ENCODE measurements at places on chromosomes 4 and X. TPM values are rescaled to one million over a fixed set of nuclear protein-coding genes. Genes with fewer than 3 reads are reported as not detected.

Gene EXOC1L
- not detected for total RNA-seq

Gene CTAG1A
- 0.54 TPM for total RNA-seq

Gene PAGE2B
- total RNA-seq: not detected

Gene NLGN3
- 3.6 TPM for total RNA-seq

Gene POU4F2
- total RNA-seq: not detected
